SK-N-SH (cell line): ENCODE measurements at places on chromosomes 11 and 22. TPM values are rescaled to one million over a fixed set of nuclear protein-coding genes. Genes with fewer than 3 reads are reported as not detected.

DNA sequence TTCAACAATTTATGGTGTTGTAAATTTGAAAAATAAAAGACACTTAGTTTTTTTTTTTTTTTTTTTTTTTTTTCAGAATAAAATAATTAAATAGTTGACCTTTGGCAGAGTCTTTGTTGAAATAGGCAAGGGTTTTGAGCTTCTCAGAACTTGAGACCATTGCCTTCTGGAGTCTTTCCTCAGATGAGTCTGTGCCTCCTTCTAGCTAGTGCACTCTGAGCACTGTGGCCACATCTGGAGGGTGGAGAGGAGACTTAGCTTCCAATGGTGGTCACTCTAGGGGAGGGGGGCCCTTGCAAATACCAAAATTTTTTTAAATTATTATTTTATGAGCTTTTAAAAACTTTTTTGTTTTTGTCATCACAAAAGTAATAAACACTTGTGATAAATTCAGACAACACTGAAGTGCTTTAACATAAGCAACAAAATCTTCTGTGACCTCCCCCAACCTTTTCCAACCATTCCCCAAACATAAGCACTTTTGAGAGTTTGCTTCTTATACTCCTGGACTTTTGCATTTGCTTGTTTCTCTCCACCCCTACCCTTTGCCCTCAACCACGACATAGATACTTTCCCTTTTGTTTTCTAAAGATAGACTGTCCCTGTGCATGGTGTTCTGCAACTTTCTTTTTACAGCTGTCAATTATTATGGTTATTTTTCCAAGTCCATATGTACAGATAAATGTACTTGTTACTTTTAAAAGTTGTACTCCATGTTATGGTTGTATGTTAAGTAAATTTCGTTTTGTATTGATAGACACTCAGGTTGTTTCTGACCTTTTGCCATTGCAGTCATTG, 41.1 kb downstream of the BMAL1 start:
- no peak for DNase-seq

Gene SSH3
- 13.5 and 17.1 TPM in 2 replicates for polyA plus RNA-seq

Gene NEU3
- polyA plus RNA-seq, result 5.7 and 8.6 TPM in 2 replicates

- DNase-seq, result no peak
Measured at GRCh38 chr22:30196880-30197336, 49.7 kb downstream of the LIF start.

Gene TREH
- polyA plus RNA-seq, result not detected in 2 replicates

- DNase-seq, result no peak
Measured at GRCh38 chr22:44587737-44588310, 89.8 kb upstream of the RTL6 start.

DNA sequence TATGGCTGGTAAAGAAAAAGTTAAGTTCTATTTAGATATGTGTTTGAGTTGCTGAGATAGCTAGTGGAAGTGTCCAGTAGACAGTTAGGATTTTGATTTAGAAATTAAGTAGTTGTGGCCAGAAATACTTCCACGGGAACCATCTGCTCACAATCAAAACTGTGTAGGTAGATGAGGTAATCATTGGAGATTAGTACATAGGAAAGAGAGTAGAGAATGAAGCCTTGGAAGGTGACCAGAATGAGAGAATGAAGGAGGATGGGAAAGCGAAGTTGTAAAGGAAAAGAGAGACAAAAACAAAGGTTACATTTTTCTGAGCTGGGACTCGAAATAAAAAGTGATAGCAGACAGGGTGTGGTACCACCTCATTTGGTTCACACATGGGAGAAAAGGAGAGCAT, 296.9 kb upstream of the SORL1-AS1 start:
- DNase-seq, result no peak

- peak; percentile 60 for DNase-seq
Measured at GRCh38 chr11:64348383-64349024, 8.5 kb downstream of the CCDC88B start.

Gene ART1
- polyA plus RNA-seq, result not detected in 2 replicates

Gene MS4A3
- polyA plus RNA-seq, result not detected in 2 replicates

DNA sequence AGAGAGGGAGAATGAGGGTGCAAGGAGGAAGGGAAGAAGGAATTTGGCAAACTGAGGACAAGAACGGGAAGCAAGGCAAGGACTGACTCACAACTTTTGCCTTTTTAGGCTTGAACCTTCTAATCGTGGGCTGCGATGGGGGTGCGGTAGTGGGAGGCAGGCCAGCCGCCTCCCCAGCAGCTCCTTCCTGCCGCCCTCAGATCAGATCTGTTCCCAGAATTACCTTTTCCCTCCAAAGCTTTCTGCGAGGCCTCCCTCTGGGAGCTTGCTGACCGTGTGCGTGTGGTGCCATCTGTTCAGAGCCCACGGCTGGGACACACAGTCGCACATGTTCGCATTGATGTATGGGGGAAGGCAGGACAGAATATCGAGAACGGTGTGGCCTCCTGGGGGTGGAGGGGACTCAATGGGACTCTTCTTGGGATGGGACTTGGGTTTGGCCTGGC, 86.9 kb upstream of the PARVA start:
- peak; percentile 2 for DNase-seq

DNA sequence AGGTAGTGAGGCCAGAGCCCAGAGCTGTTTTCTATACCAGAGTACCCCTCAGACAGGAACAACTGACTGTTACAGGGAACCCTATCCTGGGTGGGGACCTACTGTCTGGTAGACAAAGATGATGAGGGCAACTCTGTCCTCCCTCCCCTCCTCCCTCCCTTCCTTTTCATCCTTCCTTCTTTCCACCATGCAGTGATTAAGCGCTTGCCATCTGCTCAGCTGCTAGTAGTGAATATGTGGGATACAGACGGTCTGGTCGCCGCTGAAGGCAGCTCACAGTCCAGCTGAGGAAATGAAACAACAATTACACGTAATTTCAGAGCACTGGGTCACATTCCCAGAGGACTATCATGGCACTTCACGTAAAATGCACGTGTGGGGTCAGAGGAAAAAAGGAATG, 597.1 kb downstream of the BUD13 start:
- no peak for DNase-seq

Gene CASP5
- not detected in 2 replicates for polyA plus RNA-seq

Gene OR8G5
- not detected in 2 replicates for polyA plus RNA-seq

- DNase-seq, result no peak
Measured at GRCh38 chr22:40203572-40203971, 25.8 kb downstream of the TNRC6B start.
